Stimulated activated CD4-positive, alpha-beta T cell treated with anti-CD3 and anti-CD28 coated beads, Interleukin-1b, Interleukin-23, amount 100 ng/mL, for 1 hour (primary cell): ENCODE measurements at places on chromosomes 11 and 22.

GRCh38 chr11:11669233-11669846 lies 47.5 kb upstream of the GALNT18 start:
- no peak for DNase-seq

DNA sequence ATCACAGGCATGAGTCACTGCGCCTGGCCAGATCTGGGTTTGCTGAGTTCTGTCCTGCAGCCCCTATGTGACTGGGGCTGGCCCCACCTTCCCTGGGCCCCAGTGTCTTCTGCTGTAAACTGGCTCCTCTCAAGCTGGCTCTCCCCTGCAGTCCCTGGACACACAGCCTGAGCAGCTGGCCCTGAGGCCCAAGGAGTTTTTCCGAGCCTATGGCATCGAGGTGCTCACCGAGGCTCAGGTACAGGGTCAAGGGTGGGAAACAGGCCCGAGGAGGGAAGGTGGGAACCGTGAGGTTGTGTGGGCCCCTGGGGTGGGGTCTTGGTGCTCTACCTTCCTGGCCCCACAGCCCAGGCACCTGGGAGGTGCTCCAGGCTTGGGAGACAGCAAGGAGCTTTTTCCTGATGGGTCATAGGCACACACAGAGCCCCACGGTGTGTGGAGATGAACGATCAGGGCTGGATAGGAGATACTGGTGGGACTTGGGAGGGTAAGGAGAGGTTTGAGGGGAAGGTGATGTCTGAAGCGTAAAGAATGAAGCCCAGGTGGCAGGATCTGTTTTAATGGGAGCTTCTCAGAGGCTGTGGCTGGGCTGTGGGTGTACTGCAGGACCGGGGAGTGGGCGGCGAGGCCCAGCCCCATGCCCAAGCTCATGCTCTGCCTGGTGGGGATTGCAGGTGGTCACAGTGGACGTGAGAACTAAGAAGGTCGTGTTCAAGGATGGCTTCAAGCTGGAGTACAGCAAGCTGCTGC lies 6.4 kb upstream of the LZTR1 start:
- no peak for DNase-seq

DNA sequence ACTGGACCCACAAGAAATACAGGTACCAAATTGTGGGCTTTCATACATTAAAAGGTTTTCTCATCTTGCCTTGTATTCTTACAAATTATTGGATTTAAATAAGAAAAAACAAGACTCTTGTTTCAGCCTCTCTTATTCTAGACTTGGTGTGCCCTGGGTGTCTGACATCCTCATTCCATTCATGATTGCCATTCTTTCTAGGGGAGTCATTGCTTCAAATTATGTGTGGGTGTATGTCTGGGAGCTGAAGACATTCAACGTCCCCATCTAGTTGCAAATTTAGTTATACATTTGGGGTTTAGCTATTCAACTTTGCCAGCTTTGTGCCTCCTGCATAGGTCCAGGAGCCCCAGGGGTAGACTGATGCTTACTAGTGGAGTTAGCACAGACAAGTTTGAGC lies 18.1 kb downstream of the MAML2 start:
- DNase-seq: no peak

- no peak for DNase-seq
These were observed 32.4 kb downstream of the EIF3F start for GRCh38 chr11:8019314-8020243.

DNA sequence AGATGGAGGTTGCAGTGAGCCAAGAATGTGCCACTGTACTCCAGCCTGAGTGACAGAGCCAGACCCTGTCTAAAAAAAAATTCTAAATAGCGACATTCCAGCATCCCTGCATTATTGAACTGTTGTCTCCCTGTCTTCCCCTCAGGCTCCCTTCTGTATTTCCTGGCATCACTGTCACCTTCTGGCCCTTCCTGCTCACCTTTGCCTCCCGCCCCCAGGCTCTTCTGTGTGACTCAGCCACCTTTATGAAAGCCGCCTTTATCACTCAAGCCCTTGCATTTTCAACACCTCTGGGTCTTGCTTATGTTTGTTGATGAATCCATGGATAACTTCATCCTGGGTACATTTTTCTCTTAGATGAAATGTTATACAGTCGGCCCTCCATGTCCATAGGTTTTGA lies 21.1 kb downstream of the UBASH3B start:
- DNase-seq: no peak

DNA sequence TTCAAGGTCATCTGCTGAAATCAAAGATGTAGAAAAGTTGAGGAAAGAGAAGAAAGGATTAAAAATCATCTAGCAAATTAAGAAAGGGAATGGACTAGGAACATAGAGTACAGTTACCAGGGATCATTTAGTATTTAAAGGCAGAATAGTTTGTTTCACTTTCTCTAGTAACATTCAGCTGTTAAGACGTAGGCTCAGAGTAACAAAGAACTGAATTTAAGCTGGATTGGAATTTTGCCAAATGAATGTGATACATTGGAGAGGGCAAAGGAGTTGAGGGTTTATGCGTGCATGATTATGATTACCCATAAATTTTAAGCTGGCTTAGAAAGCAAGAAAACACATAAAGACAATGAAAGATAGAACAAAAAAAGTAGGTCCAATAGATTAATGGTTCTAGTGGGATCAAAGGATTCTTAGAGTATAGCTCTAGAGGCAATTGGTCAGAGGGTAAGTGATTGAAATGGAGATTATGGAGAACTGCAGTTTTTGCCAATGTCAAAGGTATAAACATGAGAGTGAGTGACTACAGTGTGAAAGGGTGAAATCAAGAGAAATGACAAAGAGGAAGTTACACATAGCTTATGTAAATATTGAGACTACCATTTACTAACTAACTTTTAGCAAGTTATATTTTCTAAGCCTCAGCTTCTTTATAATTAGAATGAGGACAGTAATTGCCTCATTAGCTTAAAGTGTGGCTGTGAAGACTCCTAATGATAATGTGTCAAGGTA lies 190.0 kb downstream of the GRIA4 start:
- DNase-seq: no peak

DNA sequence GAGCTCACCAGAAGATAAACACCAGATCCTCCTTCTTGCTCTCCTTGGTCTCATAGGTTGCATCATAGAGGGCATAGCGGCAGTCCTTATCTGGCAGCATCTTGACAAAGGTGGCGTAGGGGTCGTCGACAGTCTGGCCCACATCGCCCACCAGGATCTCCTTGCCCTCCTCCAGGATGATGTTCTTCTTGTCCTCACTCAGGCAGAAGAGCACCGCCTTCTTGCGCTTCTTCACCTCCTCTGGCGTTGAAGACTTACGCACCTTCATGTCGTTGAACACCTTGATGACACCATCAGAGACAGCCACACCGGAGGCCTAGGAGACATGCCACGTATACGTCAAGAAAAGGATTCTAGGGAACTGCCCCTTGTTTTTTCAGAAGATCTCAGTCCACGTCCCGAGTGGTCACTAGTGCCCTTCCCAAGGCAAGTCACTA lies 2.0 kb downstream of the CFL1 start:
- no peak for DNase-seq

GRCh38 chr11:64331569-64332371 lies 8.2 kb upstream of the CCDC88B start:
- DNase-seq: peak; percentile 40

GRCh38 chr11:132718711-132719671 lies 813.3 kb downstream of the OPCML start:
- DNase-seq: peak; percentile 6

- no peak for DNase-seq
These were observed 34.3 kb downstream of the SCUBE1 start for GRCh38 chr22:43308836-43309235.

DNA sequence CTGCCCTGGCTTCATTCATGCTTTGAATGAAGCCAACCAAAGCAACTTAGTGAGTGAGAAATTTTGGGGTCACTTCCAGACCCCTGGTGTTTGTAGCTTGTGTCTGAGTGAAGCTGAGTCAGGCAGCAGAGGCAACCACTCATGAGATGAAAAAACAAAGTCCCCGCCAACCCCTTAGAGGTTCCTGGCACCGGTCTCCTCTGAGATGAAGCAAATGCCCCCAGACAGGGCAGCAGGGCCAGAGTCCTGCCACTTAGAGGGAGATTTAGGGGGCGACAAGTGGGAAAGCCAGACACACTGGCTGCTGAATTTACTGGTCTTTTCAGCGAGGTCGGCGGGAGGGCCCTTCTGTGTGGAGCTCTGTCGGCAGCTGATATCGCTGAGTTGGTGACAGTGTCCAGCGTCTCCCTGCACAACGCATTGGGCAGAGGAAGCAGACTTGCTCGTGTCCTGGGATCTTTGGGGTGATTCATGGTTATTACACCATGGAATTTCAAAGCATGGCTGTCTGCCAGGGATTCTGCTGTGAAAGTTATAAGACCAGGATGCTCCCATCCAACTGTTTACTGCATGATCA lies 482.6 kb downstream of the MIAT start:
- DNase-seq: no peak

GRCh38 chr11:57641011-57641807 lies 8.5 kb downstream of the YPEL4 start:
- DNase-seq: no peak

GRCh38 chr11:73458201-73458600 lies 82.0 kb downstream of the RELT start:
- no peak for DNase-seq

GRCh38 chr11:64203421-64204079 lies 3.0 kb upstream of the FERMT3 start:
- no peak for DNase-seq

DNA sequence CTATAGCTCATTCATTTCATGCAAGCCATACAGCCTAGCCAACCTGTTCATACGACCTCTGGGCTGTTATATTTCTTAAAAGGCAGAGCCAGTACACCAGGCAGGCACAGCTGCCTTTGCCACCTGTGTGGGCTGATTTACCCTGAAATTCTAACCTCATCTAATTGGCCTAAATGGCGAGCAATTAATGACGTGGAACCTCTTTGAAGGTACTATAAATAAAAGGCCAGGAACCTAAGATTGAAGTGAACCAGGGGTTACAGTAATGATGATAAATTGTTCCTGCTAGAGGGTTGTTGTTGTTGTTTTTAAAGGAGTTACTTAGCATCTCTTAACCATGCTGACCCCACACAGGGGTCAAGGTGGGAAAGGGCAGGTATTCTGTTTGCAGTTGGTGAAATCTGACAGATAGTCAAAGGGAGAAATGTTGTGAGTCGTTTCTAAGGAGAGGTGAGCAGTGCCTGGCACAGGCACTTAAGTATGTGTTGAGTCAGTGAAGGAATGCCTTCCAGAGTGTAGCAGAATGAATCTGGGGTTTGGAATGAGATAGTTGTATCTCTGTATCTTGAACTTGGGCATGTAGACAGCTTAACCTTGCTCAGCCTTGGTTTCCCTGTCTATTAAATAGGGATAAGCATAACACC lies 213.5 kb upstream of the NAV2 start:
- DNase-seq: no peak

GRCh38 chr22:35761037-35761436 lies 43.4 kb downstream of the APOL5 start:
- no peak for DNase-seq

- DNase-seq: no peak
These were observed 6.0 kb upstream of the SYT7 start for GRCh38 chr11:61586792-61587430.

DNA sequence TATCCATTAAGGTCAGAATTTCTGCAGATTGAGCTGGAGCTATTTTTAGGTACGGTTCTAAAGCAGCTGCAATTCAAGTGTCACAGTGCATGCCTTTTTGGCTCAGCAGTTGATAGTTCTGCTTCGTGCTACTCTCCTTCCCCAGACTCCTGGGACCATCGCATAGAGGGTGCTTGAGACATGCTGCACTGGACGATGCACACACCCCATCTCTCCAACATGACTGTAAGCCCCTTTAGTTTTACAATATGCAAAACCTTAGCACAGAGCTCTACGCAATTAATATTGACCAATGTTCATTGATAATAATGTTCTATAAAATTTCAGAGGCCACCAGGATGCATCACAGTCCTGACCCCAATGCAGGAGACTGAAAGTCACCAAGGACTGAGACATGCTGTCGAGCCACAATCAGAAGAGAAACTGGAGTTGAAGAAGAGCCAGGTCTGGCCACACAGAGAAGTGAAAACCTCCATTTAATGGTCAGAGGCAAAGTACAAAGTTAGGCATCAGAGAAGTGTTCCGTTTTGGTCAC lies 120.9 kb upstream of the ZC3H12C start:
- DNase-seq: no peak

DNA sequence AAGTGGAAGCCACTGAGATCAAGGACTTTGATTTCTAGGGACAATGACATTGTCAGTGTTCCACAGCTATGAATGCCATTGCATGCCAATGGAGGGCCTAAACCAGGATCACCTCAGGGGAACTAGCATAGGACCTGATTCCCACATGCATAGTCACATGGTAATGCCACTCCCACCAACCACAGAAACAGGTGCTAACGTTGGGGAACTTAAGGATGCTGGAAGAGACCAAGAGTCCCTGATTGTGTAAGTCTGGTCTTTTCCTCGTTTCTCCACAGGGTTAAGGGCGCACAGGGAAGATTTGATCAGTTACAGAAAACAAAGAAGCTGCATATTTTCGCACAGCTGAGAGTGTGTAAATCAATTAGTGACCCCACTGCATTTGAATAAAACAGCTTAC lies 59.4 kb upstream of the CD44 start:
- no peak for DNase-seq

GRCh38 chr11:77418971-77419597 lies 54.8 kb downstream of the PAK1 start:
- DNase-seq: no peak

- no peak for DNase-seq
These were observed 169.3 kb upstream of the E2F8 start for GRCh38 chr11:19410032-19410431.

GRCh38 chr11:108654994-108655631 lies 9.8 kb upstream of the DDX10 start:
- no peak for DNase-seq

DNA sequence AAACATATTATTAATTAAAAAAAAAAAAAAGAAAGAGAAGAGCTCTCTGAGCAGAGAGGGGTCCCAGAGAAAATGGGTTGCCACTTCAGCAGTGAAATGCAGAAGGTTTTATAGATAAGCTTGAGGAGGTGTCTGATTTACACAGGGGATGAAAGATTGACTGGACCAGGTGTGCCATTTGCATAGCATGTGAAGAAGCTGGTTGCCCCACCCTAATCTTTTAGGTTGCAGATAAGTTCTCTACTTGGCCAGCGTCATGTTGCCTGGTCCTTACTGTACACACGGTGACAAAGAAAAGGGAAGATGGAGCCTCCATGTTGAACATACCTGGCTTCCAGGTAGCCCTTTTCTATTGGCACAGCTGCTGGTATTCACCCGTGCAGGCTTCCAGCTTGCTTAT lies 41.4 kb downstream of the MS4A2 start:
- DNase-seq: no peak

DNA sequence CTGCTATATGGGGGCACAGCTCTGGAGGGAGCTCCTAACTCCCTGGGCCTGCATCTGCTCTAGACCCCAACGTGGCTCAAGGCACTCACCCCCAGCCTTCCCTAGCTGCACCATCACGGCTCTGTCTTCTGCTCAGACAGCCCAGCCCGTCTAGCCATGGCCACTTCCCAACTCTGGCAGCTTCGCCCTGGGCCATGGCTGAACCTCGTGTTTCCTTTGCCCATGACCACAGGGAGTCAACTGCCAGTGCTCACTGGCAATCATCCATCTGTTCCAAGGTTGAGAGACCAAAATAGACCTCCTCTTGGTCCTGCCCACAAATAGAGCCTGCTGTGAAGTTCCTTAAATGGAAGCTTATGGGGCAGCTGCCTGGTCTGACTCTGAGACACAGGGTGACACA lies 5.4 kb downstream of the LMO1 start:
- no peak for DNase-seq

- no peak for DNase-seq
These were observed 33.0 kb upstream of the PRR5 start for GRCh38 chr22:44668886-44669521.
